ENCODE measurements at places on chromosomes 13 and 19. TPM values are rescaled to one million over a fixed set of nuclear protein-coding genes. Genes with fewer than 3 reads are reported as not detected.

- DNase-seq: no peak
These were observed 36.7 kb downstream of the DACH1 start for GRCh38 chr13:71830323-71830722.

GRCh38 chr13:60707878-60708277, 310.9 kb downstream of the TDRD3 start:
- no peak for DNase-seq

GRCh38 chr13:49608651-49609331, 19.5 kb upstream of the ARL11 start:
- DNase-seq: no peak

CEACAM5 gene
- 0.32 TPM for total RNA-seq

ZNF790 gene
- 5.1 TPM for total RNA-seq

KLHL1 gene
- total RNA-seq: not detected

ARHGAP45 gene
- 10.9 TPM for total RNA-seq

REEP6 gene
- 21.4 TPM for total RNA-seq
